ENCODE measurements at places on chromosomes 7 and 10.

DNA sequence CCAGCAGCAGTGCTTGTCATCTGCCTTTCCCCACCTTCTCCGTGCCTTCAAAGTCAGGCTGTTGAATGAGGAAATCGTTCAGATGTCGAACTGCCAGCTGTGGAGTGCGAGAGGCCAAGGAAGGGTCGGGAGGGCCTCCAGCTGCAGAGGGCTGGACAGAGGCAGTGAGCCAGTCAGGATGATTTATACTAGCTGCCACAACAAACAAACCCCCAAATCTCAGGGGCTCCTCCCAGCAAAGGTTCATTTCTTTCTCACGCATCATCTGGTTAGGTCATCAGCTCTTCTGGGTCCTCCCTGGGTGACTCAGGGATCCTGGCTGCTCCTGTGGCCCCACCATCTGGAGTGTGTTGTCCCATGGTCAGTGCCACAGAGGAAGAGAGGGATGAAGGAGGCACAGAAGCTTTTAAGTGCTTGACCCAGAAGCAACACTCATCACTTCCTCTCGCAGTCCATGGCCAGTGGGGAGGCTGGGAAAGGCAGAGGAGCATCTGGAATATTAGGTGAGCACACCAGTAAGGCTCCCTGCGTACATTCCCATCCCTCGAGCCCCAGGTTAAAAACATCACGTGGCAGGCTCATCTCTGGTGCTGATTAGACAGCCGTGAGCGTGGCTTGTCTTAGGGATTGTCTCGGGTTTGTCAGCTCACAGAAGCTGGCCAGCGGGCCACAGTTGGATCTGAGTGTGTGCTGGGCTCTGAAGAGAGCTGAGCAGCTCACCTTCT lies 140.7 kb downstream of the RGS10 start:
- no peak for DNase-seq

GRCh38 chr10:17210361-17210760 lies 8.9 kb upstream of the TRDMT1 start:
- DNase-seq: no peak

DNA sequence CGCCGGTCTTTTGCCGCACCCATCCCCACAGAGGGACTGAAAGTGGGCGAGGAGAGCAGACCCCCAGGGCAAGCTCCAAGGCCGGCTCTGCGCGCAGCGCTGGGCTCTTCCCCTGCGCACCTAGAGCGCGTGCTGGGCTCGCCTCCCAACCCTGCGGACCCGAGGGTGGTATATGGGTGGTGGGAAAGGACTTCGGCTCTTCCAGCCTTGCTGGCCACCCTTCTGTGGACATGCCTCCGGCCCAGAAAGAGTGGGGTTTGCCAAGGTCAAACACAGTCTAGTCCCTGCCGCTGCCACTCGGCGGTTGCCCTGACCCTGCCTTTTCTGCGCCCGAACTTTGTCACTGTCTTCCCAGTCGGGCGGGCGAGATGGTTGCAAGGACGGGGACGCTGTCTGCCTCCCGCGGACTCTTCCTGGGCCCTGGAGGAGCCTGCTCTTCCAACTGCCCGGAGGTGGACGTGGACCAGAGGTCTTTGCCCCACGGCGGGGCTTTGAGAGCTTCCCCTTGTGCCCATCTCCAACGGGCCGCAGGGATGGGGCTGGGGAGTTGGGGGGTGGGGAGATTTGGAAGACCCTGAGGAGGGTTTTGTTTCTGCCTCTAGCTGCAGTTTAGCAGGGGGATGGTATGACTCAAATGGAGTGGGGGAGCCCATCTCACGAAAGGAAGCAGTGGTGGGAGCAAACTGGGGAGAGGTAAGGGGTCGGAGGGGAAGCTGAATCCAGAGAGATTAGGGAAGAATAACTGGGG lies 1.5 kb downstream of the ADCY1 start:
- DNase-seq: no peak

DNA sequence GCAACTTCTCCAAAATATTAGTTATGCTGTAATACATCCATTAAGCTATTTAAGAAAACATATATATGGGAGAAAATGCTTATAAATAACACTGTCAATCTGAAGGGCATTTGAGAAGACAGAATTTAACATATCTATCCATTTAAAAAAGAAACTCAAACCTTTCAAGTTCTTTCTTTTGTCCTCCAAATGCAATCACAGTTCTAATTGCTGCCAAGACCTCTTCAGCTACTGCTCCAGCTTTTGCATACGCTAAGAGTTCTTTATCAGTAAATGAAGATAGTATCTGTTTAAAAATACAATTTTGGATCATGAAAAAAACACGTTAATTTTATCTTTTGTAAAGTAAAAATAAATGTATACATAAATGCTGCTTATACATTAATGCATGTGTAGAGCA lies 39.6 kb downstream of the ABCB1 start:
- no peak for DNase-seq

DNA sequence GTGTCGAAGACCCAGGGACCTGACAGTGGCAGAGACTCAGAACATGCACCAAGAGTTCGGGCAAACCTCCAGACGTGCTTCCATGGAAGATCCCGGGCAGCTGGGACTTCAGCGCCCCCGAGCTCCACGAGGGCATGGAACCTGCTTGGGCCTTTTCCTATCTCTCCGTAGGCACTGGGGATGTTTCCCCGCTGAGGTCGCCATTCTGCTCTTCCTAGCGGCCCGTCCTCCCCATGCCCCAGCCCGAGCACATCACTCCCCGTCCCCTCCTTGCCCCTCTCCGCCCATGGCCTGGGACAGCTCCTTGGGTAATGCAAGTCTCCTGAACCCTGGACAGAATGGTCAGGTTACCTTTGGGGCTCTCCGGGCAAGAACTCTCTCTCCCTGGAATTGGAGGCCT lies 32.3 kb upstream of the SHH start:
- no peak for DNase-seq

- DNase-seq: no peak
Measured at GRCh38 chr7:21962677-21963076, 17.0 kb upstream of the CDCA7L start.

DNA sequence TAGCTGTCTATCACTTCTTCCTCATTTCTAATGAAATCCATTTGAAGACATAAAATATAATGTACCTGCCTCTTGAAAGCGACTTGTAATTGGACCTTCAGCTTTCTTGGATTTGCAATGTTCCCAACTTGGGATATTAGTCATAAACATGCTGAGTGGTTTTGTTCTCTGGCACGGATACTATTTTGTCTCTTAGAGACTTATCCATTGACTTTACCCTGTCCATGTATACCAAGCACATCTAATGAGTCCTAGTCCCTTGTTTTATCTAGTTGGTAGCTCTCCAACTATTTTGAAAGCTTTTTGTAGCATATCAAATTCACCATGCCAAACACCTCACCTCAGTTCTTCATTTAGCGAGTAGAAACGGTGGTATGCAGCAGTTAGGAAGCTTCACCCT lies 18.9 kb downstream of the PLEKHS1 start:
- DNase-seq: no peak

- DNase-seq: no peak
Measured at GRCh38 chr10:15461353-15462108, 90.4 kb upstream of the FAM171A1 start.

DNA sequence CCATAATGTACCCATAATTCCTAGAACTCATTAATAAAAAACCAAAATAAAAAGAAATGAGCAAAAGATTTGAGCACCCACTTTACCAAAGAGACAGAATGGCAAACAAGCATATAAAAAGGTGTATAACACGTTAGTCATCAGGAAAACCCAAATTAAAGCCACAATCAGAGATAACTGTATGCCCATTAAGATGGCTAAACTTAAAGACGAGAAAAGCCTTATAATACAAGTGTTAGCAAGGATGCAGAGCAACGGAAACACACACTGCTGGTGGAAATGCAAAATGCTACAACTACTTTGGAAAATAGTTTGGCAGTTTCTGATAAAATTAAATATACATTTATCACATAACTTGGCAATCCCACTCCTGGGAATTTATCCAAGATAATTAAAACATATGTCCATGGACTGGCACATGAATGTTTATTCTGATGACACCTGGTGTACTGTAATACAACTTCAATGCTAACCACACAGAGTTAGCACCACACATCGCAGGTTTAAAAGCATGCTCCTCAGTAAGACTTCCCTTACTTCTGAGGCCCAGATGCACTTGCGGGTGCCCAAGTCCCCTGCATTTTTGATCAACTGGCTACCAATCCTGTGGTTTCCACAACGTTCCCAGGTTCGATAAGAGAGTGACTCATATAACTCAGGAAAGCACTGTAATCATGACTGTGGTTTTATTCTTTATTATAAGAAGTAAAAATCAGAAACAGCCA lies 158.6 kb downstream of the SNX13 start:
- no peak for DNase-seq

DNA sequence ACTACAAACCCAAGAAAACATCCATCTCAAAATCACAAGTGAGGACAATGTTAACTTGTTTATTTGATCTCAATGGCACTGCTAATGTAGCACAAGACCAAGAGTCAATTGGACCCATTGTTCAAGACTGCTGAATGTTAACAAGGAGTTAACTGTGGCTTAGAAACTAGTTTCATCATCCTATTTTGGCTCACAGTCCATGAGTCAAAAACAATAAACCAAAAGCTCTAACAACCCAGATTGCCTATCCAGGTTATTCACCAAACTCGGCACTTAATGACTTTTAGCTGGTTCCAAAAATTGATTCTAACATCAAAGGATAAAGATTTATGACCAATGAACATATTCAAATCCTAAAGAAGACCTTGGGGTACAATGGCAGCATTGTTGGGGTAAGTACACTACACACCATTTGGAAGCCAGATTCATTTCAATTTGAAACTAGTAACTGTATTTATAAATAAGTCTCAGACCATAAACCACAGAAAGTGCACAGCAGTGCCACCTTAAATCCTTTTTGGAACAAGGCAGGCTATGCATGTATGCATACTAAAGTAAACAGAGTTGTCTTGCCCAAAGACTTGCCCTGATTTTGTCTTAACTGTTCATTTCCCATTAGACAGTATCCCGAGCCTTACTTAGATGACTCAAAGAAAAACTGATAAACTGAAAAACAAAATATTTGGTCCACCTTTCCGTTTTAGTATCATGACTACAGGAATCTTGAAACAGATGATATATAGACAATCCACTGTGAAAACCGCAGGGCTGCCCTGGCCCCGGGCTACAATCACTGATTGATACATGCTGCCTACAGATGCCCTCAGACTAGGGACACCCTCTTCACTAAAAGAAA lies 84.5 kb downstream of the SRPK2 start:
- no peak for DNase-seq

DNA sequence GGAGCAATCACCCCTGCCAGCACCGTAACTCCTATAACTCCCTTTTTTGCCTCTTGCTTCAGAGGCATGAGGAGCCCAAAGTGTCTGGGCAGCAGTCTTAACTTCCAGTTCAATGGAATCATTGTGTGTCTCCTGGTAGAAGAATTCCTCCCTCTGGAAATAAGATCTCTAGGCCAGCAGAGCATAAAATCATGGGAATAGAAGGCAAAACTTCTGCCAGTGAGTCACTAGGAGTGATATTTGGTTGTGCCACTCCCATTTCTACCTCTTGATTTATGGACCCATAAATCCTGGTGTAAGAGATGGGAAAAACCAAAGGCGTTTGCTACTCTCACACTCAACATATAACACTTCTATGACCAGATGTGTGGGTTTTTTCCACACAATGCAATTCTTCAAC lies 104.9 kb upstream of the FAM180A start:
- DNase-seq: no peak
